Stimulated activated CD4-positive, alpha-beta T cell treated with anti-CD3 and anti-CD28 coated beads, Interleukin-2, amount 100 ng/mL, for 48 hours (primary cell): ENCODE measurements at places on chromosomes 11 and 22.

DNA sequence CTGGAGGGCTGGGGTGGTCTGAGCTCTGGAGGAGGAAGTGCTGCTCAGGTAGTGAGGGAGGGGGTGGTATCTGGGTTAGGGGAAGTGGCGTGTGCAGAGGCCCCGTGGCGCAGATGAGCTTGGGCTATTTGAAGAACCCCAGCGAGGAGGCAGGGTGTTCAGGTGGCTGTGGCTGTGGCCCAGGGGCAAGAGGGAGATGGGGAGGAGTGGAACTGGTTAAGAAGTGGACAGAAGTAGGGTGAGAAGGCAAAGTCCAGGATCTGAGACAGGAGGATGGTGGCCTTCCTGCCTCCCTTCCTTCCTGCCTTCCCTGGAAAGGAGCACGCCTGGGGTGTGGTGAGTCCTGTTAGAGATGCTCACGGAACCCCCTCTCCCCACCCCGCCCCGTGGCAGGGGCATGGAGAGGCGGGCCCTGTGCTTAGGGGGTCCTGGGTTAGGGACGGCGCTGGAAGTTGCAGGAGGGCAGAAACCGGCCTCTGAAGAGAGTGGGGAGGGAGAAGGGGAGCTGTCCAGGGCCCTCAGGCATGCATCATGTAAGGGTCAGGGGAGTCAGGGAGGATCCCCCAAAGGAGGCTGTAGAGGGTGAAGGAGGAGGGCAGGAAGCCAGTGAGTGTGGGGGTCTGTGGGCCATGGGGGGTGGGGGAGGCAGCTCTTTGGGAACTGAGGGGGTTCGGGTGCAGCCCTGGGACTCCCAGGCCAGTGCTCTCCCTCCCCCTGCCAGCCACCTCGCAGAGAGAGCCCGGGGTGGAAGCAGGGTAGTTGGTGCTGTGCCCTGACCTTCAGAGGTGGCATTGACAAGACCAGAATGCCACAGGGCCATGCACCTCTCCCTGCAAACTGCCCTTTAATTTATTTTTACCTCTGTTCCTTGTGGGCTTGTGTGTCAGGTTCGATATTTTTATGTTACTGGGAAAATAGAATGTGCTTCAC, 63.7 kb upstream of the PARVG start:
- DNase-seq: no peak

DNA sequence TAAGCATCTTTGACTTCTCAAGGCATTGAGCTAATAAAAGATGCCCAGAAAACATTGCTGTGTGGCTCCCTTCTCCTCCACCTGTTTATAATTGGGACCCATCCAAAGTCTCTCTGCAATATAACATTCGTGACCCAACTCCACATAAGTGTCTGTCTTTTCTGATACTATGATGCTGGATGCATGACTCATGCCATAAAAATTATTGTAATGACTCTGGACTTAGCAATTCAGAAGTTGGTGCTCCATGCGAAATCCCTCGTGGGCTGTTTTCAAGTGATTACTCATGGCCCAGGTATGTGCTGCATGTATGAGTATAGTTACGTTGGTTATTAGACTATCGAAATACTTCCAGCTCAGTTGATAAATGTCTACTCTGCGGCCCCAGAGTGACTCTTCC, 11.7 kb downstream of the FJX1 start:
- DNase-seq: no peak

- DNase-seq: no peak
Measured at GRCh38 chr22:28882545-28882877, 861 bp upstream of the ZNRF3 start.

DNA sequence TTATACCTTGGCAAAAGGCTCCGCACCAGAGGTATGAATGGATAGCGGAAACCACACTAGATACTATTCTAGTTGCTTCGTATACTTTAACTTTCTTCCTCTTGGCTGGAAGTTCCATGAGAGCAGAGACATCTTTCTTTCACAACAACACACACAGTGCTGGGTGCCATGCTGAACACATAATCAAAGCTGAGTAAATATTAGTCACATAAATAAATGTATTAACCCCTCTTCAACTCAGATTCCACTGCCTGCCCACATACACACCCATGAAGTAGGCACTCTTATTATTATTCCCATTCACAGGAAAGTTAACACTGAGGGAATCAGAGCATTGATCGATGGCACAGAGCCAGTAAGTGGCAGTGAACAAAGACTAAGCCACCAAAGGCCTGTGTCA, 35.4 kb downstream of the SPON1 start:
- DNase-seq: no peak

- no peak for DNase-seq
Measured at GRCh38 chr22:19719050-19719482, 4.3 kb upstream of the GP1BB start.

- DNase-seq: no peak
Measured at GRCh38 chr11:116837231-116838091, at the start of gene APOA1. Gene APOA1, minus strand, starts transcription at chr11:116837622. Its CDS starts 235 bp downstream, at chr11:116837387.

DNA sequence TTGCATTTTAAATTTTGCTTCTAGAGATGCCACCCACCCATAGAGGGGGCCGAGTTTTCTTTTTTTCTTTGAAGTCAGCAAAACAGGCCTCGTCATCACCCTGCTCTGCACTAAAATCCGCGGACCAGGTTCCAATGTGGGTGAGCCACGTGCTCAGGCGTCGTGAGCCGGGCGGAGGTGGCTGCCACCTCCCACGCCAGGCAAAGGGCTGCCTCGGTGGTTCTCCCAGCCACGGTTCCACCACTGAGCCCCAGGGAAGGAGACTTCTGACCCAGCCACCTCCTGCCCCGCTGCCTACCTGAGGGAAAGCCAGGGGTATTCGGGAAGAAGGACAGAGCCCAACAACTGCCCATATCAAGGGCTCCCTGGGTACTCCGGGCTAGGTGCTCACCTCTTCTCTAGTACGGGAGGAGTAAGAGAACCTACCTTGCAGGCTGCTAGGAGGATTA, 45.3 kb downstream of the MN1 start:
- no peak for DNase-seq

- DNase-seq: no peak
Measured at GRCh38 chr11:64561984-64562722, 28.9 kb upstream of the SLC22A12 start.

DNA sequence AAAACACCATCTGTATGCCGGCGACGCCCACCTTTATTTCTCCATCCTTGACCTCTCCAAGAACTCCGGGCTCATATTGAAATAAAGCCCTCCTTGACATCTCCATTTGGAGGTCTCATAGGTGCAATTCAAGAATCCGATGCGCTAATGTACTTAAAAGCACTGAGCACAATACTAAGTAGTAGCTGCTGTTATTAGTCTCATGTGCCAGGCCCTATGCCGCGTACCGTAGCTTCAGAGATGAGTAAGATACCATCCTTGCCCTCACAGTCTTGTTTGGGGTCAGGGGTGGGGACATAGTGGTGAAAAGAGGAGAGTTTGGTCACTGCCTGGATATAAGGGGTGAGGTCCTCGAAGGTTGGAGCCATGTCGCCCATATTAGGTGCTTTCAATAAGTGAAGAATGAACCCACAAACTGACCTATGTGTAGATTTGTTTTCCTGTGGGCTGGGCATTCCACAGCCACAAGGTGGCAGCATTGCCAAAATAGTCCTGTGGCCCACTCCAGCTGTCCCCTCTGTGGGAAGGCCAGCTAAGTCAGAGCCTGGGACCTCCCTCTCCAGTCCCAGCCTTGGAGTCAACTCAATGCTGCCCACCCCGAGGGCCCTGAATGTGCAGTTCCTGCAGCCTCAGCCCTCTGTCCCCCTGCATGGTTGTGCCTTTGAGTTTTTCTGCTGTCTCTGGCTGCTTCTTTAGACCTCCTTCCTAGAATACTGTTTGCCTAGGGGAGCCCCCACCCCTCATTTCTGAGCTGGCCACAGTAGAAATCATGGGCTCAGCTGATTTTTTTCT, 6.5 kb downstream of the DCPS start:
- peak; percentile 53 for DNase-seq

DNA sequence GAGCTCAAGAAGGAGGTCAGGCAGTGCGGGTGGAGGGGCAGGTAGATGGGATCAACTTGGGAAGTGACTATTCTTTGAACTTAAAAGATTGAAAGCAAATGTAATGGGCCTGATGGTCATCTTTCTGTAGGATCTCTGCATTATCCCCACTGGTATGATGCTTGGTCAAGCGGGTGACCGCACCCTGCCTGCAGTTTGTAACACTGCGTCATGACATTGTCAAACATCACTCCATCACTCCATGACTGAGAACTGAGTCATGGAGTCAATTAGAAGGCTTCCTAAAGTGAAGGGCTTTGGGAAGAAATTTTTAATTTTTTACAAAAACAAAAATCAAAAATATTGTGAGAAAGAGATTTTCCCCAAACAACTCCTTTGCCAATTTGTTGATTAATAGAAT, 62.4 kb upstream of the BMAL1 start:
- no peak for DNase-seq

DNA sequence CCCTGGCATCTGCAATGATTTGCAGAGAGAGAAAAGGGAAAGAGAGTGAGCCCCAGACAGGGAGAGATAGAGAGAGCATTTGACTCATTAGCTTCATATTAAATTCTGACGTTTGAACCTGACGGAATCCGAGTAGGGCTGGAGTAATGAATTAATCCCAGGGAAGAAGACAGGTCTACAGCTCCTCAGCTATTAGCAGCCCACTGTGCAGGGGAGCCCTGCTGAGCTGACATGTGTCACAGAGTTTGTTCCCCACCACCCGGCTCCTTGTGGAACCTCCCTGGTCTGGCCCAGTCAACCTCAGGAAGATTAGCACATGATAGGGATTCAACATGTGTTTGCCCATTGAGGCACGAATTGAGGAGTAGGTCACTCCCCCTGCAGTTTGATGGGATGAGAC, 404.0 kb downstream of the BUD13 start:
- DNase-seq: no peak

- no peak for DNase-seq
Measured at GRCh38 chr11:121722431-121723245, 269.9 kb upstream of the SORL1-AS1 start.

- DNase-seq: no peak
Measured at GRCh38 chr22:25281675-25282345, 62.4 kb downstream of the CRYBB2 start.

DNA sequence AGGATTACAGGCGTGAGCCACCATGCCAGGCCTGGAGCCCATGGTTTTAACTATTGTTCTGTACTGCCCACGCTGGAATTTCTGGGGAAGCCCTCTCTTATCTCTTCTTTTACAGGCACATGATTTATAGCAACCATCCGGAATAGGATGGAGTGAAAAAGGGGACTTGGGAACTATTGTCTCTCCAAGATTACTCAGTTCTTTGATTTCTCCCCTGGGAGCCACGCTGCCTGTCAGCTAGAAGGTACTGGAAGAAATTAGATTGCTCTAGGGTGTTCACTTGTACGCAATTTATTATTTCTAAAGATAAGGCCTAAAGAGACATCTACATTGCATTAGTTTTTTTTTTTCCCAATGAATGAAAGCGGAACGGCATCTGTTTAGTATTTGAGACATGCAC, 65.6 kb upstream of the PTPRJ start:
- DNase-seq: no peak

GRCh38 chr22:46087816-46088277, 62.5 kb upstream of the PPARA start:
- DNase-seq: no peak

- DNase-seq: no peak
Measured at GRCh38 chr11:104962852-104963251, 5.5 kb downstream of the CASP4 start.

GRCh38 chr22:47171441-47172221, 409.2 kb downstream of the TBC1D22A start:
- DNase-seq: no peak

- DNase-seq: no peak
Measured at GRCh38 chr22:38177044-38177443, 4.6 kb downstream of the PLA2G6 start.

GRCh38 chr11:110513846-110514437, 84.2 kb downstream of the FDX1 start:
- no peak for DNase-seq

GRCh38 chr11:8263109-8263768, 439 bp downstream of the LMO1 start:
- no peak for DNase-seq

DNA sequence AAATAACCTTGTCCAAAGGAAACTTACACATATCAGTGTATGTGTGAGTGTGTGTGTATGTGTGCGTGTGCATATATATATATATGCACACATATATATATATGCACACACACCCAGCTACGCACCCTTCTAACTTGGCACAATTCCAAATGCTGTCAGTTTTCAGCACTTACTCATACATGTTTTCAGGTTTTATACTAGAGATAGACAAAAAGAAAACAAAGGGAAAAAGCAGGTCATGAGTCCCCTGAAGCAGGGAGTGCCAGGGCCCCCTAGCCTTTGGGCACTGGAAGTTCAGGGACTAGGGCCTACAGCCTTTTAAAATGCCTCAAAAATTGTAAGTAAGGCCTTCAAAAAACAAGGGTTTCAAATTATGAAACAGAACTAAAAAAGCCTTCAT, 265.4 kb downstream of the CADM1 start:
- DNase-seq: no peak

GRCh38 chr22:31350410-31350863, 4.3 kb upstream of the PATZ1 start:
- no peak for DNase-seq

DNA sequence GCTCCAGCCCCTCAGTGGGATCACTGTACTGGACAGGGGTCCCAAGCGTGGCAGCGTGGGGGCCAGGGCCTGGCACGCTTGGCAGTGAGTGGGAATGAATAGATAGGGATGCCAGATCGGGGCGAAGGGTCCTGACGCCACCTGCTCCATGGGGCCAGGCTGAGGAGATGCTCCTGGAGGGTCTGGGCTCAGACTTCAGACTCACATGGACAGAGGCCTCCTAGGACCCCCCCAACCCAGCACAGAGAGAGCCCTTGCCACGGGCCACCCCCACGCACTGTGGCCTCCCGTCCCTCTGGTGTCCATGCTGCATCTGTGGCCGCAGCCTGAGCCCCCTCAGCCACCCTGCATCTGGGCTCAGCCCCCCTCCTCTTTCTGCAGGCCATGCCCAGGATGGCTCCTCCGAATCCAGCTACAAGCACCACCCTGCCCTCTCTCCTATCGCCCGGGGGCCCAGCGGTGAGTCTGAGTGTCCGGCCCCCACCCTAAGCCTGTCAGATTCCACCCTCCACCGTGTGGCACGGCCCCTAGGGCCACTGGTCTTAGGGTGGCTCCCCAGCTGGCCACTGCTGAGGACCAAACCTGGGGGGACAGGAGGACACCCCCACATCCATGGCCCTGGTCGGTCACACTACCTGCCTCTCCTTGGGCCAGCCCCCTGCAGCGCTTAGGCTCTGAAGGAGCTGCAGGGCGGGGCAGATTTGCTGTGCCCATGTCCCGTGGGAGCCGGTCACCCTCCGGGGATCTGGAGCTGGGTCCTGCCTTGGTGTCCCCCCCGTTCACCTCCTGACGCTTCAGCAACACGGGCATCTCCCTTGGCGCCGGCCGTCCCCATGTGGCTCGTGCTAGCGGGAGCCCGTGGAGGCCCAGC, 2.7 kb downstream of the MUC5AC start:
- DNase-seq: no peak

- DNase-seq: no peak
Measured at GRCh38 chr22:37100589-37101127, 8.9 kb downstream of the TMPRSS6 start.
